DND-41 (cell line): ENCODE measurements at places on chromosomes 7 and 10.

DNA sequence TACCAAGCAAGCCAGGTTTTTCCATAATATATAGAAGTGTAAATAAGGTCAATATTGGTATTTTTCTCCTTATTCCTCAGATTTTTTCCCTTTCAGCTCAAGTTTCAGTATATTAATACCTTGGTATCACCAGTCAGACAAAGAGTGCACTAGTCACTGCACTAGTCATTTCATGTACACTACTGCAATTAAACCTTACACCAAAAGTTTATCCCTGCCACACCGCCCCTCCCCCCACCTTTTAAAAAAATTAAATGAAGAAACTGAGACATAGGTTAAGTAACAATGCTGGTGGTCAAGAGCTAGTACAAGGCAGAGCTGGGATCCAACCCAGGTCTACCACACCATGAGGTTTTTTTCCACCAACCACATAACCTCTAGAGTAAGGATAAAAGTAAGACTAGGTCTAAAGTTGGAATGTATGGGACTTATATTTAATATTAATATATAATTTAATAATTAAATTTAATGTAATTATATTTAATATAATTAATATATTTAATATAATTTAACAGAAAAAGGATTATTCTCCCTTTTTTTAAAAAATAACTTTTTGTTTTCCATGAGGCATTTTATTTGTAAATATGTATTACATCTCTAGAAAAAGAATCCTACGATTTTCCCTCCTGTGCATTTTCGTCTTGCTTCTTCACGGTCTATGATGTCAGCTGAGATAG, 68.5 kb downstream of the NT5C2 start:
- no peaks in the 10 kb centered on the region for H3K27me3 ChIP-seq
- peaks cover 5% of the 10 kb centered on the region; the same call in 1 of the 2 replicates for H3K4me1 ChIP-seq
- peaks cover 15% of the 10 kb centered on the region for H3K36me3 ChIP-seq
- H3K27ac ChIP-seq: no peak overlapping the region
- no peak for DNase-seq
- no peak overlapping the region for H3K4me3 ChIP-seq

GRCh38 chr7:101608772-101609713, 20.1 kb downstream of the MYL10 start:
- no peak overlapping the region for H3K27ac ChIP-seq
- DNase-seq: no peak
- no peaks in the 10 kb centered on the region for H3K27me3 ChIP-seq
- no peaks in the 10 kb centered on the region for H3K36me3 ChIP-seq

DNA sequence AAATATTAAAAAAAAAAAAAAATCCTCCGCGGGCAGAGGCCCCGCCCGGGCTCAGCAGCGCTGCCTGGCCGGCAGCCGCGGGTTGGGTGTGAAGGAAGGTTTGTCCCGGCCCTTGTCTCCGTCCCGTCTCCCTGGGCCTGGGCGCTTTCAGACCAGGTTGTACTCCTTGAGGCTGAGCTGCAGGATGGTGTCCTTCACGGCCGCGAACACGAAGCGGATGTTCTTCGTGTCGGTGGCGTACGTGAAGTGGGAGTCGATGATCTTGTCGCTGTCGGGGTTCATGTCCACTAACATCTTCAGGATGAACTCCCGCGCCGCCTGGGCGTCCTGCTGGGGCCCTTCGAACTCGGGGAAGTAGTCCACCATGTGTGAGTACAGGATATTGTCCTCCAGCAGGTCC, 123.7 kb upstream of the KCTD7 start:
- no peaks in the 10 kb centered on the region for H3K27me3 ChIP-seq
- no peaks in the 10 kb centered on the region for H3K4me1 ChIP-seq
- H3K27ac ChIP-seq: no peak overlapping the region
- no peak overlapping the region for H3K4me3 ChIP-seq
- no peaks in the 10 kb centered on the region for H3K36me3 ChIP-seq

GRCh38 chr10:119375574-119376272, 166.8 kb downstream of the RGS10 start:
- no peak for DNase-seq
- no peaks in the 10 kb centered on the region for H3K27me3 ChIP-seq
- no peak overlapping the region for H3K4me3 ChIP-seq
- no peaks in the 10 kb centered on the region for H3K4me1 ChIP-seq

GRCh38 chr7:157306846-157307838, 29.7 kb upstream of the DNAJB6 start:
- no peaks in the 10 kb centered on the region for H3K36me3 ChIP-seq
- H3K4me3 ChIP-seq: no peak overlapping the region
- H3K27ac ChIP-seq: peak overlapping the region; percentile 43
- DNase-seq: no peak

- DNase-seq: no peak
- no peak overlapping the region for H3K4me3 ChIP-seq
- H3K36me3 ChIP-seq: no peaks in the 10 kb centered on the region
- no peak overlapping the region for H3K27ac ChIP-seq
These were observed 23.5 kb upstream of the C1QL3 start for GRCh38 chr10:16545116-16545736.

DNA sequence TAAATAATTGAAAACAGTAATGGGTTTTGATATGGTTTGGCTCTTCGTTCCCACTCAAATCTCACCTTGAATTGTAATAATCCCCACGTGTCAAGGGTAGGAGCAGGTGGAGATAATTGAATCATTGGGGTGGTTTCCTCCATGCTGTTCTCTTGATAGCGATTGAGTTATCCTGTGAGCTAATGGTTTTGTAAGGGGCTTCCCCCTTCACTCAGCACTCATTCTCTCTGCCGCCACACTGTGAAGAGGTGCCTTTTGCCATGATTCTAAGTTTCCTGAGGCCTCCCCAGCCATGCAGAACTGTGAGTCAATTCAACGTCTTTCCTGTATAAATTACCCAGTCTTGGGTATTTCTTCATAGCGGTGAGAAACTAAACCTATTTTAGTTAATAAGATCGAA, 551.7 kb upstream of the POT1 start:
- H3K4me1 ChIP-seq: no peaks in the 10 kb centered on the region
- no peak for DNase-seq
- no peaks in the 10 kb centered on the region for H3K36me3 ChIP-seq
- H3K27ac ChIP-seq: no peak overlapping the region

GRCh38 chr7:33868166-33868565, 37.2 kb upstream of the BMPER start:
- H3K4me3 ChIP-seq: no peak overlapping the region
- H3K36me3 ChIP-seq: no peaks in the 10 kb centered on the region
- no peaks in the 10 kb centered on the region for H3K4me1 ChIP-seq

DNA sequence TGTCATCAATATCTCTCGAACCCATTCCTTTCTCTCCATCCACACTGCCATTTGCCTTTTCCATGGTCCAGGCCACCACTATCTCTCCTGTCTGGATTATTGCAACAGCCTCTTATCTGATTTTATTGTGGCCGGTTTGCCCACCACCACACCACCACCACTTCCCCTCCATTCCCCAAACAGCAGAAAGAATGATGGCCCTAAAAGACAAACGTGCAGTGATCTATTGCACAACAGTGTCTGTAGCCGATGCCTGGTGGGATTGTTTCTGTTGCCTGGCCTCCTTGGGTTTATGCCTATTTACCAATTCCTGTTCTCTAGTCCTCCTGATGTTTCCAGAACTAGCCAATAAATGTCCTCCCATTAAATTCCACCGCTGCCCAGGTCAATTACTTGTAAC, 10.2 kb upstream of the ST8SIA6 start:
- DNase-seq: no peak
- no peak overlapping the region for H3K27ac ChIP-seq
- no peak overlapping the region for H3K4me3 ChIP-seq
- H3K27me3 ChIP-seq: no peaks in the 10 kb centered on the region
- H3K4me1 ChIP-seq: no peaks in the 10 kb centered on the region

DNA sequence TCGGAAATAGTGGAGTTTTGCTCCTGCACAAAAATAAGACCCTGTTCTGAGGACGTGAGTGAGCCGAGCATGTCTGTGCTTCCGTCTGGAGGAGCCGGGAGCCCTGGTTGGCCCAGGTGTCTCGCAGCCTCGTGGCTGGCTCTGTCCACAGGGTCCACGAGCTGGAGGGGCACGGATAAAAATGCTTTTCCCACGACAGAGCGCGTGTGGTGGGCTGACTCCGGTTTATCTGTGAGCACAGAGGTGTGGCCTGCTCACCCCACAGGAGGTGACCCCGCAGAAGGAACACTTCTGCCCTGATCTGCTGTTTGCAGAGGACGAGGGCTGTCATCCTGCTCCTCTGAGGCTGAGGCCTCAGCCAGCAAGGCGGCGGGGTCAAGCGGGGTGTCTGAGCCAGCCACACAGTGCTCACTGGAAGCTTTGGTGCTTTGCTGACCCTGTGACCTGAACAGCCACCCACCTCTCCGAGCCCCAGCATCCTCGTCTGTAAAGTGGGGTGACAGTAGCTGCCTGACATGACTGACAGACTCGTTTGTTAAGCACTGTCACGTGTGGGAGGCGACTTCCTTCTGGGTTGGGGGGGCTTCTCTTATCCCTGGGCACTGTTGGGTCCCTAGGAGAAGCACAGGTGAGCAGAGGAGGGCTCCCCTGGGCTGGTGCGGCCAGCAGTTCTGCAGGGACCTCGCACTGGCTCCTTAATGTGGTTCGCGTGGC, 162.5 kb downstream of the DNAJB6 start:
- no peaks in the 10 kb centered on the region for H3K36me3 ChIP-seq
- H3K27ac ChIP-seq: no peak overlapping the region
- H3K27me3 ChIP-seq: no peaks in the 10 kb centered on the region
- DNase-seq: no peak
- H3K4me1 ChIP-seq: peaks cover 12% of the 10 kb centered on the region
- no peak overlapping the region for H3K4me3 ChIP-seq

DNA sequence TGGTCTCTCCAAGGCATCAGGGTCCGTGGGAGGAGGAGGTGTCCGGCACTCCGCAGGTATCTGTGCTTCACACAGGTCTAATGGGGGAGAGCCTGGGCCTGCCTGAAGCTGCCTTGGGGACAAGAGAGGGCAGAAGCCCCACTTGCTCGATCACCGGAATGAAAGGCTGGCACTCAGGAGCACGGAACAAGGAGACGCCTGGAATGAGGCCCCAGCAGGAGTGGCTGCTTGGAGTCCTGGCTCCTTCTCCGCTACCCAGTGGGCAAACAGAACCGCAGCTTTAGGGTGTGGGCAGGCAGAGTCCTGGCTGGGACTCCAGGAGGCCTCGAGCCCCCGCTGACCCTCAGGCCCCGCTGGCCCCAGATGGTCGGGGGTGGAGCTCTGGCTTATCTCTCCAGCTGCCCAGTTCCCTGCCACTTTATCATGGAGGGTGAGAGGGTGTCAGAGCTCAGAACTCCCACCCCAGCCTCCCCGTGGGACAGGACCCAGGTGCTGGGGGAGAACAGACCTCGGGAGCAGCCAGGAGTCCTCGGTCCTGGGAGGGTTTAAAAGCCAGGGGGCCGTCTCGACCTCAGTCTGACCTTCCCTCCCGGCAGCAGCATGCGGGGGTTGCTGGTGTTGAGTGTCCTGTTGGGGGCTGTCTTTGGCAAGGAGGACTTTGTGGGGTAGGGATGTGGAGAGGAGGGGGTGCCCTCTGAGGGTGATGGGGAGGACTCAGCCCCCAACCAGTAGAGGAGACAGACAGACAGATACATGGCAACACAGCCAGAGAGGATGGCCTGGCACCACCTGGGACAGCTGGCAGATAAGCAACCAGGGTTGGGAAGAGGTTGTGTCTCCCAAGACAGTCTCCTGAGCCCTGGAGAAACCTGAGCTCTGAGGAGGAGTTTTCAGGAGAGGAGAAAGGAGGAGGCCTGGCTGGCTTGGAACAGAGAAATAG, at the start of gene CPA1:
Gene CPA1 (plus strand): TSS at position 574 of the 940 bp plus-strand sequence. CDS start 27 bp downstream, at position 601.
- H3K4me3 ChIP-seq: no peak within 1 kb of the TSS
- H3K27ac ChIP-seq: no peak within 1 kb of the TSS
- H3K36me3 ChIP-seq: no peaks in the 10 kb centered on the region

- DNase-seq: no peak
- no peaks in the 10 kb centered on the region for H3K27me3 ChIP-seq
- H3K27ac ChIP-seq: no peak overlapping the region
These were observed 77.0 kb upstream of the TRIM24 start for GRCh38 chr7:138382862-138383565.
